Bone marrow (tissue), 2 donors: ENCODE measurements at places on chromosomes 16 and 17.
A peak's percentile ranks its signal among the peaks of the same experiment; 100 is the strongest.

- DNase-seq = no peak
Observed at GRCh38 chr16:4159726-4160125, 43.5 kb upstream of the ADCY9 start.

- no peak for DNase-seq
Observed at GRCh38 chr17:75685499-75685898, 18.4 kb downstream of the SAP30BP start.

DNA sequence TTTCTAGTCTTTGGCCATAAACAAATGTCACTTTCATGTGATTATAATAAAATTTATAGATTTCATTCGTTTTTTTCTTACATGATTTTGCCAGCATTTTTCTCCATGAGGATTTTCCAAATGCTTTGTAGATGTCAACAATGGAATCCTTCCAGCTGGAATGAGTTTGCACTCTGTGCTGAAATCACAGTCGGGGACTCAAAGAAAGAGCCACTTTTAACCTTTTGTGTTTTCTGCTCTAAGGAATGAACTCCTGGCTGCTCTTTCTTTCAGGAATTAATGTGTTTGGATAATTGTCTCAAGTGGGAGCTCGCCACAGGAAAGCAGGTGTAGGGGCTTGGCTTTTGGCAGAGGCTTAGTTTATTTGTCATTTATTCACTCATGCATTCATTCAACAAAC, 372.3 kb upstream of the SALL1 start:
- no peak for DNase-seq

DNA sequence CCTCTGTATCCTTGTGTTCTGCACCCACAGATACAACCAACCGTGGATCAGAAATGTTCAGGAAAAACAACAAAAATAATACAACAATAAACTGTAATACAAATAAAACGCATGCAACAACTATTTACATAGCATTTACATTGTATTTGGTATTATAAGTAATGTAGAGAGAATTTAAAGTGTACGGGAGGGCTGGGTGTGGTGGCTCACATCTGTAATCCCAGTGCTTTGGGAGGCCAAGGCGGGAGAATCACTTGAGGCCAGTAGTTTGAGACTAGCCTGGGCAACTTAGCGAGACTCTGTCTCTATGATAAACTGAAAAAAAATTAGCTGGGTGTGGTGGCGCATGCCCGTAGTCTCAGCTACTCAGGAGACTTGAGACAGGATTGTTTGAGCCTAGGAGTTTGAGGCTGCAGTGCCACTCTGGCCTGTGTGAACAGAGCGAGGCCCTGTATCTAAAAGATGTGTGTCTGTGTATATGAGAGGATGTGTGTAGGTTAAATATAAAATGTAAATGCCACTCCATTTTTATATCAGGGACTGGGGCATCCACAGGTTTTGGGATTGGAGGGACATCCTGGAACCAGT, 13.3 kb downstream of the SEC14L1 start:
- DNase-seq = no peak

DNA sequence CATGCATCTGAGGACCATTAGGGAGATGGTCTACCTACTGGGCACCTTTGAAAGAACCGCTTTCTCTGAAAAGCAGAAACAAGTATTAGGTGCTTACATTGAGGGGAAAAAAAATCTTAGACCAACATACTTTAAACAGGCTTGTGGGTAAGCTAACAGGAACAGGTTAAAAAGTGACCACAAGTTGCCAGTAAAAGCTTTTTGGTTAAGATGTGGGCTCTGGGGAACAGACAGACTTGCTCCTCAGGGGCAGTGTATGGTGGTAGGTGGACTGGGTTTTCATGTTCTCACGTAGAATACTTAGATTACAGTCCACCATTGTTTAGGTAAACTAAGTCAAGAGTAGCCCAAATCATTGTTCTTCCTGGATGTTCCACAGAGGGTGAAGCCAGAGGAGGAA, 41.2 kb downstream of the REXO5 start:
- DNase-seq = no peak

GRCh38 chr16:9374061-9374460, 282.6 kb downstream of the HAPSTR1 start:
- DNase-seq = no peak

DNA sequence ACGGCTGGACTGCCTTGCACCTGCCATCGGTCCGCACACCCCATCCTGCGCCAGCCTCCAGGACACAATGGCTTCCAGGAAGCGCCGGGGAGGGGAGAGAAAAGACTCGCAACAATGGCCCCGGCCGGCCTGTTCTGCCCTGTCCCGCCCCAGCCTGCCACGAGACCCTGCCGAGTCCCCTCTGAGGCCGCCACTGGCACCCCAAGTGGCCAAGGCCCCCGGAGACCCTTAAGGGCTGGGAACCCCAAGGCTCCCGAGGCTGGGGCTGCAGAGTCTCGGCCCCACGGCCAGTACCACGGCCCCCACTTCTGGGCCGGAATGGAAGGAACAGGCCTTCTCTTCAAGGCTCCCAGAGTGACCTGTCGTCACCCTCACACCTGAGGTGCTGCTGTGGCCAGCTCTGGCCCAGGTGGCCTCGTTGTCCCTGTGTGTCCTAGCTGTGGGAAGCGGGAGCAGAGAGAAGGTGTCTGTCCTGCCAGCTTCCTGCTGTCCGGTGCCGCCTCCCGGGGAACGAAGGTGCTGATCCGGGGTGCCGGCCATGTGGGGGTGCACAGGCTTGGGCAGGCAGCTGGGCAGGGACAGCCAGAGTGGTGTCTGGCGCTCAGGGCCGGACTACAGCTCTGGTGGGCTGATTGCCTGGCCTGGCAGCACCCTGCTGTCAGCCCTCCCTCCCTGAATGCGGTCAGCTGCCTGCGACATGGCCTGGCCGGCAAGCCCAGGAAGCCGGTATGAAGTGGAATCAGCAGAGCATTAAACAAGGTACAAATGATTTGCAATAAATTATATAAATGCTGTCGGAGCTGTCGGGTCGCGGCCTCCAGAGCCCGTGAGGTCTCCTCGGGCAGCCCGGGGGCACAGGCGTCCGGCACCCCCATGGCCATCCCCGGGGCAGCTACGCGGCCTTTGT, 8.2 kb upstream of the CACNA1H start:
- no peak for DNase-seq

- no peak for DNase-seq
Observed at GRCh38 chr17:13539421-13539820, 62.3 kb downstream of the HS3ST3A1 start.

DNA sequence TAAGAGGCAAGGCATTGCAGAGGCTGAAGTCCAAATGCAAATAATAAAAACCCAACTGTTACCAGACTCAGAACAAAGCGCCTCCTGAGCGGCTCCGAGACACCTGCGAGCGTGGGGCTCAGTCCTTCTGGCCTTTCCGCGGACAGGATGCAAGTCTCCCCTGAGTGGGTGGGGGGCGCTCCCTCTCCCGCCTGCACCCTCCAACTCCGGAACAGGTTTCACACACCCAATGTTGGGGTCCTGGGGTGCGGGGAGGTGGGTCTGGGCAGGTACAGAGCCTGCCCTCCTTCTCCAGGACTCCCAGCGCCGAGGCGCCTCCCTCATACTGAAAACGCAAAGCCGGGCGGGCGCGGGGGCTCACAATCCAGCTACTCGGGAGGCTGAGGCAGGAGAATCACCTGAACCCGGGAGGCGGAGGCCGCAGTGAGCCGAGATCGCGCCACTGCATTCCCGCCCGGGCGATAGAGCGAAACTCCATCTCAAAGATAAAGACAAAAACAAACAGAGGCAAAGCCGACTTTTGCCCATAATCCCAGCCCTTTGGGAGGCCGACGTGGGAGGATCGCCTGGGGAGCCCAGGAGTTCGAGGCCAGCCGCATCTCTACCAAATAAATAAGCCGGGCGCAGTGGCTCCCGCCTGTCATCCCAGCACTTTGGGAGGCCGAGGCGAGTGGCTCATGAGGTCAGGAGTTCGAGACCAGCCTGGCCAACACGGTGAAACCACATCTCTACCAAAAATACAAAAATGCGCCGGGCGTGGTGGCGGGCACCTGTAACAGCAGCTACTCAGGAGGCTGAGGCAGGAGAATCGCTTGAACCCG, 893 bp downstream of the GINS2 start:
- no peak for DNase-seq

GRCh38 chr17:66777689-66778225, 57.2 kb upstream of the CACNG5 start:
- no peak for DNase-seq

- DNase-seq = peak; percentile 2
Observed at GRCh38 chr17:31811101-31811500, 47.9 kb downstream of the COPRS start.

DNA sequence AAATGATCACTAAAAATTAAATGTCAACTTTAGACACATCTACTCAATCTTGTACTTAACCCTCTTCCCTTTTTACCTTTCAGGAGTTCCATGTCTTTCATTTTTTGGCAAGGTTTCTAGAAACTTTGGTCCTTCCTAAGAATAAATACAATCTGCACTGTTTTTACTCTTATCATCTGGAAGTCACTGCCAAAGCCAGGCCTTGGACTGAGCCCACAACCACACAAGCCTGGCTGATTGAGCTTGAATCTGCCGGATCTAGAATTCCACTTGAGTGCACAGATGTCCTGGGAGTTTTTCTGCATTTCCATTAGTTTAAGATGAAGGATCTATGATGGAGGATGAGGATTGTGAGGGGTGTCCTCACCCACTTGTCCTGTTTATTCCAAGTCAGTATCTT, 126.1 kb downstream of the VPS53 start:
- no peak for DNase-seq

DNA sequence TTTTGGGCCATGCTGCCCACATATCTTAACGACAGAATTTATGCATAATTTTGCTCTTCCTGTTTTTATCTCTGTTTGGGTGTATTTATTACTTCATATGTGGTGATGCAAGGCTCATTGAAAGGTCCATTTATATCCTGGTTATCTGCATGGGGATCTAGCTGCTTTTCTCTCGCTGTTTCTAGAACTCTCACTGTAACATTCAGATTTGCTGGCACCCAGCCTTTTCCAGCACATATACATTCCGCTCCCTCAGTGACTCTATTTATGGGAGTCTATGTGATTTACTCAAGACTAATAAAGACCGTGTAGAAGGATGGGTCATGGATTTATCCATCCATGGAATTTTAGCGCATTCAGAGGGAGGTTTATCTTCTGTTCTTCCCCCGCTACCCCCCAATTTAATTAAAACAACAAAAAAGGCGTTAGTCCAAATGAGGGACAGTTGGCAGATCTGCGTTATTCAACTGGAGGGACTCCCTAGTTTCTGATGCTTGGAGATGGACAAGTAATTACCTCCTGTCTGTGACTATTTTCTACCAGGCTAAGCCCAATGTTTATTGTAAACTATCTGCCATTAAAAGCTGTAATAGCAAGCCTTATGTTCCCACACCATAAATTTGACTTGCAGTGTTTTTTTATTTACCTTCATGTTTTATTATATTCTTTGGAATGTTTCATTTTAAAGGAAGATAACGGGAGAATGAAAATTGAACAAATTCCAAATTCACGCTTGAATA, 19.8 kb upstream of the MARCHF10 start:
- no peak for DNase-seq

- no peak for DNase-seq
Observed at GRCh38 chr16:16162591-16162990, 60.7 kb downstream of the ABCC6 start.

DNA sequence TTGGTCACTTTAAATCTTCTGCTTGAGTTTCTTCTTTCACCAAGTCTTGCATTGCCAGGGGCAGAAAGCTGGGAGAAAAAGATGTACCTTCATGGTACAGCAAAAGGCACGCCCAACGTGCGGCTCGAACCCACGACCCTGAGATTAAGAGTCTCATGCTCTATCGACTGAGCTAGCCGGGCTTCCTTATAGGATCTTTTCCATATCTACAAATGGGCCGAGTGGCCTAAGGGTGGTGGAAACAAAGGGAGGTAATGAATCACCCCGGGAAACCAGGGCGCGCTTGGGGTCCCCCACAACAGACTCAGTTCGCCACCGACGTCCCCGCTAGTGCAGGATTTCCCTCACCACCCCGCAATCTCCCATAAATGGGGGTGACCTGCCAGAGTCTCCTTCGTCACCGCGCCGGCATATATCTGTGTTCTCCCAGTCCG, 7.5 kb upstream of the OR1F1 start:
- no peak for DNase-seq

DNA sequence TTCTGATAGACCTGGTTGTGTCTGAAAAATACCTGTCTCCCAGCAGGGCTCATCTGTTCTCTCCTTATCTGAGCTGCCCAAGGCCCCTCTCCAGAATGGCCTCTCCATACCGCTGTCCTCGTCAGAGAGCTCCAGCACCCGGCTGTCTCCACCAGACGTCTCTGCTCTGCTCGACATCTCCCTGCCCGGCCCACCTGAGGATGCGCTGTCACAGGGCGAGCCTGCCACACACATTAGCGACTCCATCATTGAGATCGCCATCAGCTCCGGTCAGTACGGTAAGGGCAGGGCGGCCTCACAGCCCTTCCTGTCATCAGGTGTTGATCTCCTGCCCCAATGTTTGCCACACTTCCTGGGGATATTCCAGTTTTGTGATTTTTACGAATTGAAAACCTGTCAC, 10.2 kb upstream of the JPT2 start:
- DNase-seq = no peak

- DNase-seq = no peak
Observed at GRCh38 chr17:28343491-28343932, 8.0 kb downstream of the TNFAIP1 start.

- DNase-seq = no peak
Observed at GRCh38 chr17:64579917-64580316, 73.1 kb downstream of the CEP95 start.

DNA sequence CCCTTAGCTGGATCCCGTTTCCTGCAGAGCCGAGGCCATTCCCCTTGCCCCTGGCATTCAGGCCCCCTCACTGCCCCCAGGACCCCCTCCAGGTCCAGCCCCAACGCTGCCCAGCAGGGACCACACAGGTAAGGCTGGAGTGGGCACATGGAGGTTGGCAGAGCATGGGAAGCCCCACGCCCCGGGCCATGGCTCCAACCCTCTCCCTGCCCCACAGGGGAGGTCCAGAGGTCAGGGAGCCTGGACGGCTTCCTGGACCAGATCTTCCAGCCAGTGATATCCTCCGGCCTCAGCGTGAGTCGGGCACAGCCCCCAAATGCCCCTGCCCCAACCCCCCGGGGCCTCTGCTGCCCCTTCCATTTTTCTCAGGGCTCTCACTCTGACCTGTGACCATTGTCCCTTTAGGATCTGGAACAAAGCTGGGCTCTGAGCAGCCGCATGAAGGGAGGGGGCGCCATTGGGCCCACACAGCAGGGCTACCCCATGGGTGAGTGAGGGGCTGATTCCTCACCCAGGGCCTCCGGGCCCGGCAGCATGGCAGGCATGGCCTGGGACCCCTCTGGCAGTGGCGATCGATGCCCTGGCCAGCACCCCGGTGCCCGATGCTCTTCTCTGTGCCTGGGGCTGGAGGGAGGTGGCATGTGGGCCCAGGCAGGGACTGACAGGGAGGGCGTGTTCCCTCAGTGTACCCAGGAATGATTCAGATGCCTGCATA, 18.5 kb upstream of the SMIM5 start:
- no peak for DNase-seq
